ENCODE measurements at places on chromosomes 2 and 18.

GRCh38 chr2:221103930-221104329 is 468.2 kb downstream of the EPHA4 start:
- no peak for DNase-seq

DNA sequence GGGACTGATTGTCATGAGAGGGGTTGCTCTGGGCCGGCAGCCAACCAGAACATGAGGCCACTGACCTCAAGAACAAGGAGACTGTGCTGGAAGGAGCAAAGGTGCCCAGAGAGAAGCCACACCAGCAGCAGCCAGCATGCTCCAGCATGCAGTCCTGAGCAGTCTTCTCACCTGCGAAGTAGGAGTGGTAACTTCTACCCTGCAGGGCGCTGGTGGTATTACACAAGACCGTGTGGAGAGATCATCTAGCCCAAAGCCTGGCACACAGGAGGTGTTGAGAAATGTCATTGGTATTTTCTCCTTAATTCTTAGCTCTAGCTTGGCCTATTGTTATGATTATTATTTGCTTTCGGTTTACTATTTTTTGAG is 132.7 kb downstream of the TSN start:
- no peak for DNase-seq

GRCh38 chr18:42183746-42184145 is 228.7 kb downstream of the PIK3C3 start:
- DNase-seq = no peak

GRCh38 chr18:11850821-11851145 is 430 bp upstream of the CHMP1B start:
- no peak for DNase-seq

GRCh38 chr18:53478155-53478554 is 746.3 kb downstream of the MBD2 start:
- no peak for DNase-seq

DNA sequence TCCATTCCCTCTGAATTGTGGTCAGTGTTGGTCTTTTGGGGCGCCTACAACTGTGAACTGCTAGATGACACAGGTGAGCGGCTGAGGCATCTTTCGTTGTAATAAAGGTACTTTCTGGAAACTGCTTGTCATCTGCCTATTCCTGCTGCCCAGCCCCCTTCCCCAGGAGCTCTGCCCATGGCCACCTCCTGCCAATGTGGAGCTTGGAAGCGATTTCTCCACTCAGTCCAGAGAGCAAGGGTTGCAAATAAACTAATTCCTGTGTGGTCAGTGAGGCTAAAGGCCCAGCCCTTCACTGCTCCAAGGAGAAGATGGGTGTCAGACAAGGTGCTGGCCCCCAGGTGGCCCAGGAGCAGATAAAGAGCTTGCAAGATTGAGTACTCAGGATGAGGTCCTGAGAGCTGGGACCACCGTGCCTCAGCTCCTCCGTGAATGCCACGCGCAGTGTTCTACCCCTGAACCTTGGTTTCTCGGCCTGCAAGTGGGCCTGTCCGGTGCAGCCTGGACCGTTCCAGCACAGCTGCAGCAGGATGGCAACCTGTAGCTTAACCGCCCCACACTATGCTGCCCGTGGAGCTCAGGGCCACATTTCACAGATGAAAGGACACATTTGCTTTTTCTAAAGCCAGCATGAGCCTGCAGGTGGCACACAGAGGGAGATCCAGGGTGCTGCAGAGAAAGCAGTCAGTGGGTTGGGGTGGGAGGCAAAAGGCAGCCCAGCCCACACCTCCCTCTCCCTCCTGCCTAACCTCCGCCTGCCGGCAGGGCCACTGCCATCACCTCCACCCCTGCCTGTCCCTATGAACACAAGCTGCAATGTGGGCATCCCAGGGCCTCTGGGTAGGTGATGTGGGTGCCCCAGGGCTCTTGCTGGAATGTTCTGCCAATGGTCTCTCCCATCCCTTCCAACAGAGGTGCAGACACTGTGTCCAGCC is 78.7 kb upstream of the OTOF start:
- DNase-seq = no peak

- no peak for DNase-seq
Measured at GRCh38 chr2:195162194-195162593, 494.8 kb upstream of the SLC39A10 start.

Data from left renal pelvis (tissue), 4 donors.